Hair follicle dermal papilla cell (primary cell): ENCODE measurements at places on chromosomes 5 and 9. TPM values are rescaled to one million over a fixed set of nuclear protein-coding genes. Genes with fewer than 3 reads are reported as not detected.

CATSPER3 gene
- not detected in 2 replicates for total RNA-seq

HACD4 gene
- 14.5 and 19.0 TPM in 2 replicates for total RNA-seq

HAVCR1 gene
- not detected in 2 replicates for total RNA-seq

SHISAL2B gene
- not detected in 2 replicates for total RNA-seq

DIRAS2 gene
- 0.12 and 0.16 TPM in 2 replicates for total RNA-seq

LCN6 gene
- not detected in 2 replicates for total RNA-seq

ARL10 gene
- total RNA-seq = 14.9 and 18.5 TPM in 2 replicates

ENHO gene
- not detected in 2 replicates for total RNA-seq

MARVELD2 gene
- 2.9 and 3.3 TPM in 2 replicates for total RNA-seq

GLDC gene
- total RNA-seq = not detected in 2 replicates

PCDHGA3 gene
- 4.9 and 5.7 TPM in 2 replicates for total RNA-seq

MCTP1 gene
- total RNA-seq = 2.3 and 3.4 TPM in 2 replicates

ACTBL2 gene
- not detected in 2 replicates for total RNA-seq

C5 gene
- total RNA-seq = 2.4 and 3.7 TPM in 2 replicates

ARL14EPL gene
- 0.32 TPM in 1 of 2 replicates, not detected in the other for total RNA-seq

CCNO gene
- 0.16 TPM in 1 of 2 replicates, not detected in the other for total RNA-seq

PRDM9 gene
- not detected in 2 replicates for total RNA-seq

ZFP37 gene
- total RNA-seq = 3.6 and 4.5 TPM in 2 replicates

OBP2B gene
- total RNA-seq = not detected in 2 replicates

N4BP3 gene
- total RNA-seq = 0.32 and 0.36 TPM in 2 replicates

SV2C gene
- not detected in 2 replicates for total RNA-seq

RC3H2 gene
- 73.1 and 79.7 TPM in 2 replicates for total RNA-seq

DMRT3 gene
- total RNA-seq = not detected in 2 replicates

MORN5 gene
- not detected in 2 replicates for total RNA-seq

CACFD1 gene
- 12.1 and 13.3 TPM in 2 replicates for total RNA-seq

GTF2H2 gene
- total RNA-seq = 18.1 and 38.0 TPM in 2 replicates

PGM5 gene
- 0.85 and 4.9 TPM in 2 replicates for total RNA-seq

OGN gene
- total RNA-seq = 2.1 and 4.1 TPM in 2 replicates

SLC45A2 gene
- 0.16 TPM in 1 of 2 replicates, not detected in the other for total RNA-seq

C1QTNF3 gene
- 0.36 and 1.8 TPM in 2 replicates for total RNA-seq

OSMR gene
- 72.5 and 103 TPM in 2 replicates for total RNA-seq

ADAMTS6 gene
- total RNA-seq = 109 and 117 TPM in 2 replicates

PCA3 gene
- total RNA-seq = 0.12 TPM in 1 of 2 replicates, not detected in the other

CARTPT gene
- not detected in 2 replicates for total RNA-seq

NSG2 gene
- total RNA-seq = under 0.01 TPM in 1 of 2 replicates, not detected in the other

PRSS3 gene
- 0.61 TPM in 1 of 2 replicates, not detected in the other for total RNA-seq

GABRA1 gene
- total RNA-seq = not detected in 2 replicates

CAPSL gene
- 1.1 TPM in 1 of 2 replicates, not detected in the other for total RNA-seq

COL23A1 gene
- 14.7 and 26.0 TPM in 2 replicates for total RNA-seq
